DMS 273 treated with DMSO at 0.1 percent for 48 hours (cell line): ENCODE measurements at places on chromosomes 16 and 17.

- no peak for DNase-seq
Measured at GRCh38 chr16:19378511-19378910, 39.2 kb upstream of the TMC5 start.

- DNase-seq = no peak
Measured at GRCh38 chr16:75483222-75483621, 12.0 kb downstream of the CHST6 start.

GRCh38 chr17:42509841-42510240 is 26.2 kb upstream of the NAGLU start:
- no peak for DNase-seq

DNA sequence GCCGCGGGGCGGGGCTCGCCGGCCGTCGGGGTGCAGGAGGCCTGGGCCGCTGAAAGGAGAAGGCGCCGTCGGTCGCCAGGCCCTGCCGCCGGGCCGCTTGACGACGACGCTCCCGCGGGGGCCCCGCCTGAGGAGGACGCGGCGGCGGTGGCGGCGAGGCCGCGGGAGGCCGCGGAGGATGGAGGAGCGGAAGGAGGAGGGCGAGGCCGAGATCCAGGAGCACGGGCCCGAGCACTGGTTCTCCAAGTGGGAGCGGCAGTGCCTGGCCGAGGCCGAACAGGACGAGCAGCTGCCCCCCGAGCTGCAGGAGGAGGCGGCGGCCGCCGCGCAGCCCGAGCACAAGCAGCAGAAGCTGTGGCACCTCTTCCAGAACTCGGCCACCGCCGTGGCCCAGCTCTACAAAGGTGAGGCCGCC is 430 bp downstream of the HAPSTR1 start:
- DNase-seq = no peak
